ENCODE measurements at places on chromosomes 11 and 22. TPM values are rescaled to one million over a fixed set of nuclear protein-coding genes. Genes with fewer than 3 reads are reported as not detected.

MYBPC3 gene
- total RNA-seq: not detected

OR5B12 gene
- total RNA-seq: not detected

DNA sequence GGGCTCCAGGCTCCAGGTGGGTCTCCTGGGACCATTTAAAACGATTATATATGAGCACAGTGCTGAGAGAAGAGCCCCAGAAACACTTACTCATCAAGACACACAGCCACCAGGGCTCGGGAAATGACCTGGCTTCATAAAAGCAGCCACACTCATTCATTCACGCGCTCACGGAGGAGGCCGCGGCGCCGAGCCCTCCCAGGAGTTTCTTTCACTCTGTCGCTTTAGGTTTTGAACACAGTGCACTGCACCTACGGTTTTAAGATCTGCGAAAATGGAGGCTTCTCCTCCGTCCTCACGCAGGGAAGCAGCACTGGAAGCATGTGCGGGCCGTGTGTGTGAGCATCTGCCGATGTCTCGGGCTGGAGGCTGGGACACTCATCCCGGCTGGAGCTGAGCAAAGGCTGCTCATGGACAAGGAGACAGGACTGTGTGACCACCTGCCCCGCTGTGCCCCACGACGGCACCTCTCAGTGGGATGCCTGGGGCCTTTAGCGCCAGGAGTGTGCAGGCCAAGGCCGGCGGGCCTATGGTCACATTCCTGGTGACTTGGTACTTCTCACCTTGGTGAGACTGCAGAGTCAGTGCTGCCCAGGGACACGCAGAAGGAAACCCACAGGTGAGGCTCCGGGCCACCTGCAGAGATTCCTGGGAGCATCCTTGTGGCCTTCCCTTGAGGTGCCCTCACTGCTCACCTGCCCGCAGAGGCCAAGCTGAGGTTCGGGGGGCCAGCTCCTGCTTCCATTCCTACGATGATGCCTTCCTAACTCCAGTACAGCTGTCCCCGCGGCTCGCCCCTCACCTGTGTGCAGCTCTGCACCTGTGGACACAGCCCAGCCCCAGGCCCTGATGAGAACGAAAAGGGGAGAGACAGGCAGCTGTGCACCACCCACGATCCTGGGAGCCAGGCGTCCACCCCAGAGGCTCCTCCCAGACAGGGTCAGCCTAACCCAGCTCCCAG lies 872.0 kb downstream of the BRD1 start:
- no peak for DNase-seq

DNA sequence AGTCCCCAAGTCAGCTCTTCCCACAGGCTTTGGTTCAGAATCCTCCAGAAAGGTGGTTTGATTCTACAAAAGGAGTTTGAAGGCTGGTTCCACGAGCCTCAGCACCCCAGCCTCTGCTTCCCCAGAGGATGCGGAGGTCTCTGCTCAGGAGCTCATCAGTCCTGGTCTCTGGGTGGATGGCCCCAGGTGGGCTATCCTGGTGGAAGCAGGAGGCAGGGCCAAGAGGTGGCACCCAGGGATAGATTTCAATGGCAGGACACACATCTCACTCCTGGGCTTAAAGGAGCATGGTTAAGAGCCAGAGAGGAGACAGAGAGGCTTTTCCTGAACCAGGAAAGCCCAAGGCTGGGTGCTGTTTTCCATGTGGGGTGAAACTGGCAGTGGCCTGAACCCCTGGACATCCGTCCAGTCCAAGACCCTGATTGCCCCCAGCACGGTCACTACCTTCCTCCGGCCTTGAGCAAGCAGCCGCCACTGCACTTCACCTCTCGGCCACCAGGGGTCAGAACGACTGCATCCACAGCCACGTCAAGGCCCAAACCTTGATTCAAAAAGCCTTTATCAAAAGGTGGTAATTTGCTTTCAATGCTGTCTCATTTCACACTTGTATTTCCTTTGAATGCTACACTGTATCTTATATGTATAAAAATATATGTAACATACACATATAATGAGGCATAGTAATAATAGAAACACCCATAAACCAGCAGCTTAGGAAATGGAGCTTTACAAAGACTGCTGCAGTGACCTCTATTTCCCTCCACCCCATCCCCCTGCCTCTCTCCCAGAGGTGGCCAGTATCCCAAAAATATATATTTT lies 19.3 kb upstream of the FXYD2 start:
- peak; percentile 63 for DNase-seq

DNA sequence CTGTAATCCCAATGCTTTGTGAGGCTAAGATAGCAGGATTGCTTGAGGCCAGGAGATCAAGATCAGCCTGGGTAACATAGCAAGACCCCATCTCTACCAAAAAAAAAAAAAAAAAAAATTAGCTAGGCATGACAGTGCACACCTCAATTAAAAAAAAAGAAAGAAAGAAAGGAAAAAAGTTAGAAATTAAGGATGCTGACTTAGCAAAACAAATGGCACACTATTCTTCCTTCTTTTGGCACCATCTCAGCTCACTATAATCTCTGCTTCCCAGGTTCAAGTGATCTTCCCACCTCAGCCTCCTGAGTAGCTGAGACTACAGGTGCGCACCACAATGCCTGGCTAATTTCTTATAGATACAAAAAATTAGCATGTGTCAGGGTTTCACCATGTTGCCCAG lies 33.9 kb downstream of the PC start:
- no peak for DNase-seq

Data from SK-MEL-5 (cell line).